ENCODE measurements at places on chromosomes 1 and 21. TPM values are rescaled to one million over a fixed set of nuclear protein-coding genes. Genes with fewer than 3 reads are reported as not detected.

DNA sequence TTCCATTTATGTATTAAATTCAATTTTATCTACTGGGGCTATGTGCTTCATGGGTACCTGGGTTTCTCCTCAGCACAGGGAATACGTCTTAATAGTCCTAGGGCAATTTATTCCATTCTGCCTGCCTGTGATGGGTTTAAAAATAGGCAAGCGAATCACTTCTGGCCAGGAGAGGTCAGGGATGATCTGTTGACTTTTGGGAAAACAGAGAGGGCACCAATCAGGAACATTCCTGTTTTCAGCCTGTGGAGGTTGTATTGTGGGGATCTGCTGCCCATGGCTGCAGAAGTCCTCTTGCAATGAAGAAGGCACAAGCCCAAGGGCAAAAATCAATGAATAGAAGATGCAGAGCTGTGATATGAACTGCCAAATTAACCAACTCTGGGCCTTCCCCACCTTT, 303.1 kb downstream of the CTH start:
- DNase-seq: no peak

GRCh38 chr21:40684726-40685125, 162.2 kb downstream of the DSCAM start:
- no peak for DNase-seq

GRCh38 chr1:111062081-111062480, 77.8 kb downstream of the DRAM2 start:
- DNase-seq: no peak

FAM78B gene
- 0.36 TPM for total RNA-seq

UMODL1 gene
- total RNA-seq: not detected

TRIM45 gene
- 3.3 TPM for total RNA-seq

GPR61 gene
- 0.20 TPM for total RNA-seq
